SK-MEL-5 (cell line): ENCODE measurements at places on chromosomes 11 and 22. TPM values are rescaled to one million over a fixed set of nuclear protein-coding genes. Genes with fewer than 3 reads are reported as not detected.

DNA sequence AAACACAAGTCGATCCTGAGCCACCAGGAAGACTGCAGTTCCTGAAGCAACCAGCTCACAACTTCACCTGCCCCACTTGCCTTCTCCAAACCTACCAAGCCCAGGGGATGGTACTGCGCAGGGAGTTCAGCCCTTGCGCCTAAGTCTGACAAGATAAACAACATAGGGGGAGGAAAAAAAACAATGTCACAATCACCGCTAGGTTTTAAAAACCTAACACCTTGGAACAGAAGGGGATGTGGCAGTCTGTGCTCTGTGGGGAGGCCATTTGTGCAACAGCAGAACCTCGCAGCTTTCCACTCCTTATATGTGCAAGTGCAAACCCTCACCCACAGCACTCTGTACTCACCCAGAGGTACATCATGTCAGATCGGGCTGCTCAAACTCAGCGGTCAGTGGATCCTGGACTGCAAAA, 134.2 kb downstream of the RBFOX2 start:
- DNase-seq = no peak

GRCh38 chr11:108135845-108136544, 14.6 kb downstream of the ACAT1 start:
- peak; percentile 14 for DNase-seq

DNA sequence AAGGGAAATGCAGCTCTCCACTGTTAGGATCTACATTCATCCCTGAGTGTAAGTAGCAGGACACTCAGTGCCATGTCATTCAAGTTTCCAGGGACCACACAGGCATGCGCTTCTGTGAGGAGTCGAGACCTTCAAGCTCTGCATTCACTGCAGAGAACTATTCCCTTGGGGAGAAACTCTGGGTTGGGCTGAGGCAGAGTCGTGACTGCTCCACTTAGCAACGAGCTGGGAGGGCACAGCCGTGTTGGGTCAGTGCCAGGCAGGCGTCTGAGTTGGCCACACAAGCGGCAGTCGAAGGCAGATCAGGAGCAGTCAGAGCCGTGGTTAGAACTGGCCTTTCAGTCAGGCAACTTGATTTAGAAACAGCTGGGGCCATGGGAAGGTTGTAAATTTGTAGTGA, 14.7 kb downstream of the MPEG1 start:
- no peak for DNase-seq

GRCh38 chr11:33692541-33692940, 8.1 kb downstream of the C11orf91 start:
- DNase-seq = no peak

DNA sequence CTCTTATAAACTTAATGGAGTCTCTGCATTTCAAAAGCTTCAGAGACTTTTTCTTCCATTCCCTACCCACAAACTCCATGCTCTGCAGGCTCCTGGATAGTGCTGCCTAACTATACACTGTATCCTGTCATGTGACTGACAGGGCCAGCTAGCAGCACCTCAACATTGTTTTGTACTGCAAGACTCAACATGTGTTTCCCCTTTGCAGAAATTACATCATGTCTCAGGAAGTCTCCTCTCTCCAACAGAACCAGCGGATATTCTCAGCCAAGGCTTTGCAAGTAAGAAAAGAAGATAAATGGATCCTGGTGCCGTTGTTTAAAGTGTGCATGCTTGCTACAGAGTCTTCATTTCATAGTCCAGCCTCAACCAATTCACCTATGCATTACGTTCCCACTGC, 164.0 kb upstream of the UBASH3B start:
- no peak for DNase-seq

GRCh38 chr22:48840112-48840949, 987.3 kb downstream of the BRD1 start:
- no peak for DNase-seq

- peak; percentile 9 for DNase-seq
These were observed 81.4 kb downstream of the TSPAN18 start for GRCh38 chr11:44808053-44808753.

- DNase-seq = no peak
These were observed 40.7 kb downstream of the DCUN1D5 start for GRCh38 chr11:103051151-103051801.

DNA sequence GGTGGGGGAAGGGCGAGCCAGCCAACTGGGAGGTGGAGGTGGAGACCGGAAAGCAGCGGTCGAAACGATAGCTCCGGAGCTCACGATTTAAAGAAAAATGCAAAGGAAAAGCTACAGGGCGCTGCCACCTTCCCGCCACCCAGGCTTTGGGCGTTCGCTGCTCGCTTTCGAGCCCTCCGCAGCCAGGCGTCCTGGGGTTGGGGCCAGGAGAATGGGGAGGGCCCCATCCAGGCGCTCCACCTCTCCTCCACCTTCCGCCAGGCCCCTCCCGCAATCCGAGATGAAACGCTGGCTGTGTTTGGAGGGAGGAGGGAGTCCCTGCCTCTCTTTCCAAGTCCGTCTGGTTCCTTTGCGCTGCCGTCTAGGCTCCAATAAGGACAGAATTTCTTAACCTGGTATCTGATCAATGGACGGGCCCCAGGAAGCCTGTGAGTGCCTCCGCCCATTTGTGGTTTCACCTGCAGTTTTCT, 483 bp upstream of the ABTB2 start:
- peak; percentile 71 for DNase-seq

DNA sequence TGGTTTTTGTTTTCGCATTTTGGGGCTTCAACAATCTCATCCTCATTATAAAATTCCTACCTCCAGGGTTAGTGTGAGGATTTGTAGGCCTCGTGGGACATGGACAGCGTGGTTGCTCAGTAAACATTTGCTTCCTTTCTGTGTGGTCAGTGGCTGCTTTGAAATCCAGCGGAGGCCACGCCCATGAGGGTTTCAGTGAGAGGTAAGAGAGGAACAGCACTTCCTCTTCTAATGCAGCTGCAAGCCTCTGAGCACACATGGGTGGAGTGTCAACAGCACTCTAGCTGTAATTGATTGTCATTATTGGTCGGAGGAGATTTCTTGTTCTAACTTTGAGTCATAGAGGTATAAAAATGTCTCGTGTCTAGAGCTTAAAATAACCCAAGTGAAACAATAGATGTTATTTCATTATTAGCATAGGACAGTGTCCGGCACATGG, 6.0 kb upstream of the ARHGAP42 start:
- DNase-seq = peak; percentile 72

- DNase-seq = no peak
These were observed 13.3 kb downstream of the PRR33 start for GRCh38 chr11:1878137-1879031.

- no peak for DNase-seq
These were observed 71.0 kb upstream of the TTLL12 start for GRCh38 chr22:43257961-43258360.

DNA sequence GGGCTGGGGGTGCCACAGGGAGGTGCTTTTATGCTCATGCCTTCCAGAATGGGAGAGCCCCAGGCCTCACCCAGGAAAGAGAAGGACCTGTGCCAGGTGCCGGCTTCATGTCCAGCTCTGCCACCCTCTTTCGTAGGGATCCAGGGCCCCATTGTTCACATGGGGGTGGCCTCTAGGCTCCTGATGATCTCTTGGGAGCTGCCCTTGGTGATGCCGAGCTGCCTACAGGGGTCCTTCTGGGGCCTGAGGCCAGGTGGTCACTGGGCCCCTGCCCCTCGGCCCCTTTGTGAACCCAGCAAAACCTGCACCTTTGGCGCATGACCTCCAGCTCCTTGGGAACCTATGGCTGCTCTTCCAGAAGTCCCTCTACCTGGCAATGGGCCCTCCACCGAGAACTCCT, 41.4 kb upstream of the SMIM38 start:
- no peak for DNase-seq

- no peak for DNase-seq
These were observed 41.2 kb upstream of the TESMIN start for GRCh38 chr11:68792400-68792966.

GRCh38 chr22:27378995-27379394, 422.6 kb downstream of the MN1 start:
- no peak for DNase-seq

- no peak for DNase-seq
These were observed 9.8 kb upstream of the SLC39A13 start for GRCh38 chr11:47398551-47398950.

DNA sequence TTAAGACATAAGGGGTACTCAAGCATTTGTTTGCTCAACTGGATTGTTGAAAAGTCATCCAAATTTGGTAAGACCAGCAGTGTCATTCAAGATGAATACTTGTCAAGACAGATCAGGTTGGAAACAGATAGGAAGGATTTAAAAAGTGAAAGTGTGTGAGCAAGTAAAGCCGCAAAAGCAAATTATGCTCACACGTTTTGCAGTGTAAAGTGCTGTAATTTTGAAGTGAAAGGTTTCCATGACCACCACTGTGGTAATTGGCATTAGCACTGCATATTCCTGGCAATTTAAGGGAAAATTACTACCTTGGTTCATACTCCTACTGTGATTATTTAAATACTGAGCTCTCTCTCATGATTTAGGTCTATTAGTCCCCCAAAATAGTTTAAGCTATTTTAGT, 704.1 kb upstream of the CCDC179 start:
- DNase-seq = no peak

DNA sequence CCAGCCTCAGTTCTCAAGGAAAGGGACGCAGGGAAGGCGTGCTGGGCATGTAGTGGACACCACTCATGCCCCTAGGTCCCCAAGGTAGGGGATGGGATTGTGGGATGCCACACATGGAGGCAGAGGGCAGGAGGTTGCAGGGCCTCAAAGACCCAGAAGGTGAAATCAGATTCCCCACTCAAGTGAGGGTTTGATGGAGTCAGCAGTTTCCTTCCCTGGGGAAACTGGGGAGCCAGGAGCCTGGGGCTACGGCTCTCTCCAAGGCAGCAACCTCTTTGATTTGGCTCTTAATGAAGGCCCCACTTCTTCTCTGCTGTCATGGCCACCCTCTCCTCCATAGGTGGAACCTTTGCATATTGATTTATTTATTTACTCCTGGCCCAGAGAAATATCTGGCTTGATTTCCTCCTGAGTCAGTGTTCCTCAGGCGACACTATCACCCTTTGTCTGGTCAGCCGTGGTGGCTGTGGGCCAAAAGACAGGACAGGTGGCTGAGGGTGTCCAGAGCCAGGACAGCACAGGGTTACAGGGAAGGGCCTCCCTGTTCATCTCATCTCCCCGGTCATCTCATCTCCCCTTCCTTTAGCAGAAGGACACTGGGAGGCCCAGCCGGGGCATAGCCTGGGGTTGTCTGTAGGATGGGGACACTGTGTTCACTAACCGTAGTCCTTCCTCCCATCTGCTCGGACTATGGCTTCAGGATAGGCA, 9.6 kb downstream of the GNAZ start:
- DNase-seq = no peak

GRCh38 chr11:130100381-130101095, 30.8 kb downstream of the APLP2 start:
- DNase-seq = no peak

DNA sequence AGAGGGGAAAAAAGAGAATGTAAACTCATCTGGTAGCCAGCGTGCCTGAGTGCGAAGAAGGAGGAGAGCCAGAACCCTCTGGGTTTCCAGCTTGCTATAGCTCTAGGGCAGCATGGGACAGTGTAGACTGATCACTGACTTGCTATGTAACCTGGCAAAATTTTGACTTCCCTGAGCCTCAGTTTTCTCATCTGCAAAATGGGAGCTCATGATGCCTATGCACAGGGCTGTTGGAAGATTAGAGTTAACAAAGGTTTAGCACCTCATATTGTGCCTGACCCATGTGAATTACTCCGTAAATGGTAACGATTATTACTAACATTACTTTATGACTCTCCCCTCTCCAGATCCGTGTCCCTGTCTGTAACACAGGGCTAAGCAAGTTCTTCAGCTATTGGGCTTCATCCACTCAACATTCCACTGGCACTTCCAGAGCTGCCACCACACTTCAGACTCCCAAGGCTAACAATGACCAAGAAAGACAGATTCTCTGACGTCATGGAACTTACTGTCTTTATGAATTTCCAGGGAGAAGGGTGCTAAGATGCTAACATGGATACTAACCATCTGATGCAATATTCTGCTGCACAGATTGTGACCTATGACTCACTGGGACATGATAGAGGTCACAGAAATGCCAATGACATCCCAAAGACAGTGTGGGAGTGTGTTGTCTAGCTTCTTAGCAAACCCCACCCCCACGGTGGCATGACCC, 195.2 kb downstream of the TRIM29 start:
- DNase-seq = peak; percentile 15

DNA sequence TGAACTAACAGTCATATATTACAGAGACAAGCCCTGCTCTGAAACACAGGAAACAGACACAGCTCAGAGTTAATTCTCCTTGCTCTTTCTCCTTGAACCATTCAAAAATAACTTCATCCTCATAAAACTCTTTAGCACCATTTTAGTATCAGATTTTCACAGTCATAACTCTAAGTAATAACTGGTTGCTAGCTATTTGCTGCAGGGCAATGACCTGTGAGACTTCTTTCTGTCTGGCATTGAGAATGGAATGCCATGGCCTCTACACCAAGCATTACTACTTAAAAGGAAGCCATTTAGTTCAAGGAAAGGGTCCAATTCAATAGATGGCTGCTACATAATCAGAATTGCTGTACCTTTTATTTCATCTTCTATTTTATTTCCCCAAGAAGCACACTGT, 186.6 kb upstream of the CCDC90B start:
- no peak for DNase-seq

Gene MIOX
- total RNA-seq = not detected in 2 replicates

Gene GP1BB
- total RNA-seq = 1.5 and 1.6 TPM in 2 replicates

Gene ZNF214
- 1.2 and 2.9 TPM in 2 replicates for total RNA-seq

Gene MUC6
- not detected in 2 replicates for total RNA-seq

Gene P4HA3
- total RNA-seq = 2.2 and 2.6 TPM in 2 replicates

Gene C11orf16
- total RNA-seq = not detected in 2 replicates
